ENCODE measurements at places on chromosomes 7 and 10.

DNA sequence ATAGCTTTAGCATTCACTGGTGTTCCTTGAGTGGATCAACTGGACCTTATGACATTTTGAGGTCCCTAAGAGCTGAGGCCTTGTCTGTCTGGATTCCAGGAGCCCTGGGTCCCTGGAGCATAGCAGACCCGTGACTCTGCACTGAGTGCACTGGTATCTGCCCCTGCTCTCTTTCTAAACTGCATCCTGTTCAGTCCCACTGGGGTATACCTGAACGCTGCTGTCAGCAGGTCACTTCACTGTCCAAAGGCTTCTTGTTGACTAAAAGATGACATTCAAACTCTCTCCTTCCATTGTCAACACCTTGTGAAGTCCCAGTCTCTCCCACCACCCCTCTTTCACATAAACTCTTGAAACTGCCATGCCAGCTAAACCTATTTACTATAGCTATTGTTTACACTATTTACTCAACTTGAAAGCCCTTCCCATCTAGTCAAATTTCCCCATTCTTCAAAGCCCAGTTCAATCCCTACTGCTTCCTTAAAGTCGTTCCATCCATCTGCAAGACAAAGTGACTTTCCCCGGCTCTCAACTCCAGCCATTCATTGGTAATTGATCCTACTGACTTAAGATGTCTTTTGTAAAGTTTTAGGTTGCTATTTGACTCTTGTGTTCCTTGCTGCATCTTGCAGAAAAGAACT lies 523.3 kb downstream of the KCNMA1 start:
- DNase-seq = no peak

- no peak for DNase-seq
Measured at GRCh38 chr10:60870803-60871202, 73.2 kb downstream of the RHOBTB1 start.

DNA sequence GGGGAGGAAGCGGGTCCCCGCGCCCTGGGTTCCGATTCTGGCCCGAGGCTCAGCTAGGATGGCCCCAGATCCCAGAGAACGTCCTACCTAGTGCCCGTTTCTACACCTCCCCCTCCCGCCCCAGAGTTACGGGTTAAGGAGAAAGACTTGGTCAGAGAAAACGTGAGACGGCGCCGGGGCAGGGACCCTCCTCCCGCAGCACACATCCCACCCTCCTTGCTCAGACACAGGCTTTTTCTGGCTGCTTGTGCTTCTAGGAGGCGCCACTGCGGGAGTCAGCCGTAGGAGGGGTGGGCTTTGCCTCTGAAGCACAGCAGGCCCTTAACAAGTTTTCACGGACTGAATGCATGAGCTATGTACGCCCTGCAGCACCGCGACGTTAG lies 104.9 kb upstream of the LEP start:
- no peak for DNase-seq

- no peak for DNase-seq
Measured at GRCh38 chr10:5073659-5074058, 20.6 kb upstream of the AKR1C3 start.

DNA sequence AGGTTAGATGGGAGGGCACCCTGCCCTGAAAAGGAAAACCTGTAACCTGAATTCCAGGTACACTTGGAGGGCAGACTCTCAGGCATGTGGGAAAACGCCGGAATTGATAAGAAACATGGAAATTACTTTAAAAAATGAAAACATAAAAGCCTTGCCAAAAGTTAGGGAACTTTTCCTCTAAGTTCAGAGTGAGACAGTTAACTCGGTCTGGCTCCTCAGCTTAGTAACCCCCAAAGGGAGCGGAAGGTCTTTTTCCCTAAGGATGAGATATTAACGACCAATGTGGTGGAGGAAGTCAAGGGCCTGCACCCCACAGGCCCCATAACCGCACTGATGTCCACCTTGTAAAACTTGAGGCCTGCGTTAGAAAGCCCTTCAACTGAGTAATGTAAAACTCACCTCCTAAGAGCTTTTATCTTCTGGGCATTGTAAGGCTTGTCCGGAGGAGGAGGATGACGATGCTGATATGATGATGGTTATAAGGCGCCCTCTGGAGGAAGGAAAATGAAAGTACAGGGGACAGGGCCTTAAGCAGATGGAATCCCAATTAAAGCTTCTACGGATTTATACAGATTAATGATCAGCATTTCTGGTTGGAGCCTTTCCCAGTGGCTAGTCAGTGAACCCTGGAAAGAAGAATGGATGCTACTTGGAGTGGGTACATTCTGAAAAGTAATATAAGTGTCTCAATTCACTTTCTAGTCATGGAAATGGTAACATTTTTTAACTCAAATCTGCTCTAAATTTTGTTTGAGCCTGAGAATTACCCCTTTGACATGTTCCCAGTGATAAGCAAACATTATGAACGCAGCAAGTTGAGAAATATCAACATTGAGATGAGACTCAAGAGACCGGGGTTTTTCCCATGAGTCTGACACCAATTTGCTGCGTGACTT lies 694 bp downstream of the COL1A2 start:
- DNase-seq = peak; percentile 88

DNA sequence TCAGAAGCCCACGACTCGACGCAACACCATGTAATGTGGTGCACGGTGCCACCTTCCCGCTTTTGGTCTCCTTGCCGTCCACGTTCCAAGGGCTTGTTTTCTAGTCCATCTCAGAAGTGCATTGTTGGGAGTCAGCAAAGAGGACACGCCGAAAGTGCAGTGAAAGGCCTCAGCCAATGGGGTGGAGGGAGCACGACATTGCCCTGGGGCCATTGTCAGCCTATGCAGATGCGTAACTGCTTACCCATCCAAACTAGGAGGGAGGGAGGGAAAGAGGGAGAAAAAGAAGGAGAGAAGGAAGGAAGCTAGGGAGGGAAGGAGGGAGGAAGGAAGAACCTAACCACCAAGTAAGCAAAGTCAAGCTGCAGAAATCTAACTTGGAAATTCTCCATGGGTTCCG lies 202.4 kb downstream of the CCDC3 start:
- no peak for DNase-seq

Measured in NCI-H2227 treated with DMSO at 0.1 percent for 48 hours (cell line).